ENCODE measurements at places on chromosomes 1 and 21. TPM values are rescaled to one million over a fixed set of nuclear protein-coding genes. Genes with fewer than 3 reads are reported as not detected.

DNA sequence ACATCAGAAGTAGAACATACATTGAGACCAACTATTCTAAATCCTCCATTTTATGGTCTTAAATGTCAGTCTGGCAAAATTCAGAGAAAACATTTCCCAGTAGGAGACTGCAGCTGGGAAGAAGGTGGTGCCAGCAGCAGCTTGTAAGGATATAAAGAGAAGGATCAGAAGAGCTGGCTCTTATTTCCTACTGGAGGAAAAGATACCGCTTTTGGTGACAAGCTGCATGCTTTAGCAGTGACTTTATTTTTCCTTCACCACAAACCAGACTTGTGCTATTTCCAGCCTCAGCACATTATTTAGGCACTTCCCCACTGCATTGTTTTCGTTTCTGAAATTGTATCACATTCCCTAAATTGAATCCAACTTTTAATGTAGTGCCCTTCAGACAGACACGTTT is 28.4 kb downstream of the RNF11 start:
- no peak for DNase-seq

JAK1 gene
- 69.1 TPM for total RNA-seq

GRCh38 chr21:43343095-43343991 is 83.6 kb downstream of the SIK1 start:
- no peak for DNase-seq

S100A9 gene
- 7.7 TPM for total RNA-seq

ARHGAP30 gene
- total RNA-seq = 2.6 TPM

JAM2 gene
- total RNA-seq = 22.9 TPM

DNA sequence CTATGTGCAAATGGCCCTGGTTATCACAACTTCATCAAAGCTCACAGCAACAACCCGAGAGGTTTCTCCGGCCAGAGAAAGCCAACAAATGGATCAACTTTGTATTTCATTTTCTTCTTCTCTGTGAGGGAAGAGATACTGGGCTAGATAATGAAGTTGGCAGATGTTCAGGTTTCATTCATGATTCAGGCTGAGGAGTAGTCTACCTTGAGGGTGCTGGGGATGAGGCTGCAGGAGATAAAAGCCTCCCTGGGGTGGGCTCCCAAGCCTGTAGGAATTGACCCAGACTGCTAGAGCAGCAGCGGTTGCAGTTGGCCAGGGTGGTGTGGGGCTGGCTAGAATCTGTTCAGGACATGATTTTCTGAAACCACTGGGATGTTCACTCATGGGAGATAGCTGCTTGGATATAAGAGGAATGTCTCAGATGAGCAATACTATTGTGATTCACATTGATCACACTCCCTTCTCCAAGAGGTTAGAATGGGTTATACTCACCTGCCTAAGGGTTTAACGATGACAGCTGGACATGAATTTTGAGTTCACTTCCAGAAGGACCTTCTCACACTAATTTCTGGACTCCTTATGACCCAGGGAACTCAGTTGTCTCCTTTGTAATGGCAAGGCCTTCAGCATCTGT is 64.0 kb downstream of the SYT6 start:
- no peak for DNase-seq

FAM163A gene
- total RNA-seq = 1.7 TPM

HUNK gene
- total RNA-seq = 12.0 TPM

- DNase-seq = no peak
These were observed 41.7 kb downstream of the ADARB1 start for GRCh38 chr21:45116066-45116465.

DNA sequence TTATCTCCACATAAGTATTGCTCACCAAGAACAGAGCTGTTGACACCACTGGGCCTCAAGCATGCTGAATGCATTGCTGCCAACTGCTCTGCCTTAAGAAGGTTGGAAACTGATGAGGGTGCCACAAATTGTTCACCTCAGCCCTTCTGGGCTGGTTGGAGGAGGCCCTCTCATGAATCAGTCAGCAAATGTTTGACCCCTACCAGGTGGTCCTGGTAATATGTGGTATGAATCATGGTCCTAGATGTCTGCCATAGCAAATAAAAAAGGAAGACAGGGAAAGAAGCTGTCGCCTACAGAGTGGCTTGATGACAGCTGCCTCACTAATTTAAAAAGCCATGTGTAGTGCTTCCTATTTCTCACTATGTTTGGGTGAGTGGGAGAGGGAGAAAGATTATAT is 12.2 kb downstream of the SPATA46 start:
- no peak for DNase-seq

- no peak for DNase-seq
These were observed 1.4 kb downstream of the KIAA0319L start for GRCh38 chr1:35555601-35556477.

GRCh38 chr1:220198186-220199005 is 73.9 kb downstream of the RAB3GAP2 start:
- DNase-seq = no peak

DNA sequence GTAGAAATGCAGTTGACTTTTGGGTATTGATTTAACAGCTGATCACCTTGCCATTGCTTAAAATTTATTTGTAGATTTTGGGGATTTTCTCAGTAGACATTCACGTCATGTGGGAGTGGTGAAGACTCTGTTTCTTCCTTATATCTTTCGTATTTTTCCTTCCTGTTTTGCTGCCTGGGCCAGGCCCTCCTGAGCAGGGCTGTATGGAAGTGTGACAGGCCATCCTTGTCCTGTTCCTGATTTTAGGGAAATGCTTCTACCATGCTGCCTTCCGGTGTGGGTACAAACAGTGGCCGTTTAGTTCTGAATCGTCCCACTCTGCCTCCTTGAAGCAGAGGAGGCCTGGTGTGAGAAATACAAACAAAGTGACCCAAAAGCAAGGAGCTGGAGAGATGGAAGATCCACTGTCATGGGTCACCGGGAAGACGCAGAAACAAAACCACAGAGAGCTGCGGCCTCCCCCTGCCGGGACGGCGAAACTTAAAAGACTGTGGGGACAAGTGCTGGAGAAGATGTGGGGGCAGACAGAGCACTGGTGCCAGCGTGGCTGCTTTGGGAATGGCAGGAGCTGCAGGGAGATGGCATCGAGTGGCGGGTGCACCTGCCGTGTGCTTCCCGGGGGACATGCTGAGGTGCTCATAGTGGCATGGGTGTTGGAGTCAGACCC is 7.6 kb downstream of the AGPAT3 start:
- no peak for DNase-seq

APOBEC4 gene
- not detected for total RNA-seq

Data from dorsolateral prefrontal cortex (tissue), 122 donors.